H1 (cell line): ENCODE measurements at places on chromosomes 5 and 9. TPM values are rescaled to one million over a fixed set of nuclear protein-coding genes. Genes with fewer than 3 reads are reported as not detected.

GRCh38 chr5:172167895-172168294, 20.1 kb downstream of the STK10 start:
- DNase-seq: no peak

IFT74 gene
- 4.1 and 4.4 TPM in 2 replicates for polyA plus RNA-seq

ADRB2 gene
- polyA plus RNA-seq: 0.77 and 0.78 TPM in 2 replicates

SLC34A3 gene
- 0.06 and 0.08 TPM in 2 replicates for polyA plus RNA-seq

DMRT3 gene
- 0.05 TPM in 1 of 2 replicates, not detected in the other for polyA plus RNA-seq
